ENCODE measurements at places on chromosomes 16 and 17.
A peak's percentile ranks its signal among the peaks of the same experiment; 100 is the strongest.

- no peak for DNase-seq
These were observed 5.6 kb upstream of the SYNRG start for GRCh38 chr17:37614823-37615222.

DNA sequence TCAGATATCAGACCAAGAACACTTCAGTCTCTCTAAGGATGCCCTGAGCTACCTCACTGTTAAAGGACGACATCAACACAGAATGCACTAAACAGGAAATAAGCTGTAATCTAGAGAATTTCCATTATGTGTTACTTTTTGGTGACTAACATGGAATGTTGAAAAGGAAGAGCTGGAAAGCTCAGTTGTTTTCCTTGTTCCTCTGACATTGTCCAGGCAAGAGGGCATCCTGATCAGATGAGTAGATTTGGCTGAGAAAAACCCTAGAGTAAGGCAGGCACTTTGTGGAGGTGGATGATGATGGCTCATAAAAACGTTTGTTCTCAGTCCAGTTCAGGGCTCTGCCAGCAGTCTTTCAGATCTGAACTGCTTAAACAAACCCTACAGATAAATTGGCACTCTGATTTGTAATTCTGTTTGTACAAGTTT, 34.0 kb downstream of the DGKE start:
- peak; percentile 49 for DNase-seq

- DNase-seq, result no peak
These were observed 8.2 kb upstream of the CBX8 start for GRCh38 chr17:79804856-79805696.

GRCh38 chr17:78960928-78961327, 18.8 kb downstream of the LGALS3BP start:
- no peak for DNase-seq

GRCh38 chr17:32601866-32602265, 115.1 kb downstream of the CDK5R1 start:
- DNase-seq, result no peak

DNA sequence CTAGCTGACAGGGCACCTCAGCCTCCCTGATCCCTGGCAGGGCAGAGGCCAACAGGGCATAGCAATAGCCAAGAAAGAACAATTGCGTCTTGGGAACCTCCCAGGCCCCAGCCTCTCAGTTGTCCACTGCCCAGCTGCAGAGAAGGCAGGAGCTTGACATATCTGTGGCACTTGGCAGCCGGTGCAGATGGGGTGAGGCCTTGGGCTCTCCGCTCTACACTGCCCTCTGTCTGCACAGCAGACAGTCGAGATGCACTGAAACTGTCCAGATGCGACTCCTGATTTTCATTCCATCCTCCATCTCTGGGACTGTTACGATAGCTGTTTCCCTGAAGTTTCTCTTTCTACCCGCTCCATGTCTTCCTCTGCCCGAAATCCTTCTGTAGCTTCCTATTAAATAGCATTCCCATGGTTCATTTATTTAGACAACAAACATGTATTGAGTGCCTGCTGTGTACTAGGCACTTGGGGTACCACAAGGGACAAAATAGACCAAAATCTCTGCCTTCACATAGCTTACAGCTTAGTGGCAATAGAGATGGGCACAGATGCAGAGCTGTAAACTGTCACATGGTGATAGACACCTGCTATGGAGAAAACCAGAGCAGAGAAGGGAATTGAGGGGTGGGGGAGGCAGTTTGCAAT, 3.3 kb downstream of the POLR3E start:
- peak; percentile 52 for DNase-seq

GRCh38 chr17:10984220-10984619, 146.3 kb upstream of the PIRT start:
- no peak for DNase-seq

DNA sequence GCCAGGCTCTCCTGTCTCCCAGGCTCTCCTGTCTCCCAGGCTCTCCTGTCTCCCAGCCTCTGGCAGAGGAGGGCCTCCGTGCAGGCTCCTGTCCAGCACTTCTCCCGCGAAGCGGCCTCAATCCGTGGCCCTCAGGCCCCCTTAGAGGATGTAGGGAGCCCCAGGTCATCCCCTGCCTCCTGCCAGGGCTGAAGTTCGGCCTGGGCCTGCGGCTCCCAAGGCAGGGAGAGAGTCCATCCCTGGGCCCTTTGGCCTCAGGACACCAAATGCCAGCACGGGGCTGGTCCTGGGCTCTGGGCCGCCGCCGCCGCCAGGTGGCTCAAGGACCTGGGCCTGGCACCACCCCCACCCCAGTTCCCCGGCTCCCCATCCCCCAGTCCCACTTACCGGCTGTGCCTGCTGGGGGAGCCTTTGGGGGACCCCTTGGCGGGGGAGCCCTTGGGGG, 370 bp downstream of the EVPL start:
- DNase-seq, result no peak

GRCh38 chr17:35238821-35239220, 4.1 kb upstream of the SLFN5 start:
- peak; percentile 68 for DNase-seq

- DNase-seq, result no peak
These were observed at the start of gene JPH3 for GRCh38 chr16:87602001-87602775. Gene JPH3, plus strand, starts transcription at chr16:87602508. Its CDS starts 639 bp downstream, at chr16:87603147.

DNA sequence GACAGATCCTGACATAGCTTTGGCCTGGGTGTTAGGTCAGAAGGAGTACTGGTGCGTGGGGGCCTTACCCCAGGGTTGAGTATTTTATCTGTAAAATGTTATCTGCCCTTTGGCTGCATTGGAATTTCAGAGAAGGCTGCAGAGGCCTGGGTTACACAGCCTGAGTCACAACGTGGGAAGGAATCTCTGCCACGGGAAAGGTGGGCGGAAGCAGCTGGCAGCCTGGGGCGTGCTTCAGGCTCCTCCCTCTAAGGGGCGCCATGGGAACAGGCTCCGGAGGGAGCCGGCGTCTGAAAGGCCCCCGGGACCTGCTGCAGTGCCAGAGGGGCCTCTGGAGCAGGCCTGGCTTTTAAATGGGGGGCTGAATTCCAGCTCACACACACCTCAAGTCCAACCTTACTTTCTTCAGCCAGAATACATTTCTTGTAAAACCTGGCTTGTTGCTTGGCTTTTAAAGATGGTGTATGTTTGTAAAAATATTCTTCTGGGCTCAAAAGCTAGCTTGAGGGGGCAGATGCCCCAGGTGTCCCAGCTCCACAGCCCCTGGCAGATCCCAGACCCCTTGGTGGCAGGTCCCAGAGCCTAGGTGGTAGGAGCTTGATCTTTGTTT, 142.2 kb downstream of the RAB11FIP4 start:
- peak; percentile 89 for DNase-seq

DNA sequence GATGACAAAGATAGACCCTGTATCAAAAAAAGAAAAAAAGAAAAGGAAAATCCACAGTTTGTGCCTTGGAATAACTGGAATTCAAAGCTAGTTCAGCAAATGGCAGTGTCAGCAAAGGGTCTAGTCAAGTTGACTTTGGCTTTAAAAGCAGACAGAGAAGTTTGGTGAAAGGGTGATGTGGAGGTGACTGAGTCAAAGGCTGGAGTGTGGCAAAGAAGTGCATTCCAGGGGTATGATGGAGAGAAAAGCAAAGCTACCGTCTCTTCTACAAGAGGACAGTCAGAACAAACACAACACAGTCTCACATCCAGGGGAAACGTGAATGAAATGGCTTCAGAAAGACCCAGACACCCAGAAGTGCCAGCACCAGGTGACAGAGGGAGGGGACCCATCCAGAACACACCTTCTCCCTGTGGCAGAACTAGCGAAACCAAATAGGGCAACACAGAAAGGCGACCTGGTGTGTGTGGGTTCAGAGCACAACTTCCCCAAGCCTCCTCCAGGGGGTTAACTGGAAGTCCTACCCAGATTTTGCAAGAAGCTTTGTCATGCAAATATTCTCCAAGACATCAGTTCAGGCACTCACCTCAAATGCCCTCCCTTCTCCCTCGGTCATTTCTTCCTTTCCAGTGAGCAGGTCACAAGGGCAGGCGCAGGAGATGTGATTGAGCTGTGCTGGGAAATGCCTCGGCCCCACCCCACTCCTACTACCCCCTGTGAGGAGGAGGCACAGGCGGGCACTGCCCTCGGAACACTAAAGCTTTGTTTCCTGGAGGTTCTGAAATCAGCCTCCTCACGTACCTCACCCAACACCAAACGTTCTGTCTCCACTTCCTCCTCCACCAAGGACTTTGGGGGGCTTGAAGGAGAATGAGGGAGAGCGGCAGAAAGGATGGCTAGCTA, 481.9 kb downstream of the SOX9 start:
- DNase-seq, result peak; percentile 97

DNA sequence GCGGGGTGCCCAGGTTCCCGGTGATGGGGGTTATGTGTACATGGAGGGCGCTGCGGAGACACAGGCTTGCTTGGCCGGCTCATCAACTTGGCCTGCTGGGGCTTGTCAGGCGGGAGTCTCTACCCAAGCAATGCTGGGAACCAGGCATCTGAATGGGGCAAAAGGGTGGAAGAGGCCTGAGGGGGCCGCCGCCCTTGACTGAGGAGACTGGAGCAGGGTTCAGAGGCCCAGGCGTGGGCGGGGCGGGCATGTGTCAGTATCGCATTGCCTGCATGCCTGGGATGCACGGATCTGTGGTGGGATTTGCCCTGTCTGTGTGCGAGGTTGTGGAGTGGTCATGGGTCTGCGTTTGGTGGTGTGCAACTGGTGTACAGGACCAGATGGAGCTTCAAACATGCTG, 21.1 kb downstream of the ARHGAP23 start:
- no peak for DNase-seq

DNA sequence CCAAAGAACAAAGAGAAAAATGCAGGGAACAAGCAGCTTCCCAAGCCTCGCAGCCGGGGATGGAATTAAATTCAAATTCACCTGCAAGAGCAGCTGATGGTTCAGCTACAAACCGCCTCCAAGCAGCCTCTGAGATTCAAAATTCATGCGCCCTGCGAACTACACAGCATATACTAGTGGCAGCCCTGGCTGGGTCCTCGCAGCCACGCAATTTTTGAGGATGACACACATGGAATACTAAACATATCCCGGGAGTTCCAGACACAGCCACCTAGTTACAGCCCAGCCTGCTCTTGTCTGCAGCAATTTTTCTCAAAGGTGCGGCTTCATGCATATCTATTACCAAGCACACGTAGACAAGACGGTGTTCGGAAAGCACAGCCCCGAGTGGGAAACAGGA, 35.9 kb upstream of the KIFC3 start:
- DNase-seq, result no peak

DNA sequence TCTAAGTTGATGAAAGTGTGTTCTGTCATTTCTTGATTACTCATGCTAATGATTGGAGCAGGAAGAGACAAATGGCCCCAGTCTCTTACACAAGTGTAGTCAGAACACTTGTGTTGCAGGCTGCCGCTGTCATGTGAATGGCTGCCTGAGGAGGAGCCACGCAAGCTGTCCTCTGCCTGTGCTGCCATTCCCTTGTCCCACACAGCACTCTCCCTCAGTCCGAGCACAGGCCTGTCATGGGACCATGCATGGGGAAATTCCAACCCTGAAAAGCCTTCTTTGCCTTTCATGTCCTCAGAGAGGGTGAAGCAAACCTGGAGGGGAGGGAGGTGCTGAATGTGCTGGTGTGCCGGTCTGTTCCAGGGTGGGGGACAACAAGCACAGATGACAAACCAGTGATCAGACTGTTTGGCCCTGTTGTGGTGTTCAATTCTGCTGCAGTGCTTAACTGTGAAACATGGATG, 109.4 kb downstream of the MRTFB start:
- DNase-seq, result no peak

GRCh38 chr16:87465306-87465705, 27.5 kb downstream of the ZCCHC14 start:
- peak; percentile 93 for DNase-seq

GRCh38 chr17:27746881-27747280, 53.4 kb downstream of the NOS2 start:
- no peak for DNase-seq

GRCh38 chr16:29700253-29700987, 21.4 kb downstream of the QPRT start:
- peak; percentile 77 for DNase-seq

DNA sequence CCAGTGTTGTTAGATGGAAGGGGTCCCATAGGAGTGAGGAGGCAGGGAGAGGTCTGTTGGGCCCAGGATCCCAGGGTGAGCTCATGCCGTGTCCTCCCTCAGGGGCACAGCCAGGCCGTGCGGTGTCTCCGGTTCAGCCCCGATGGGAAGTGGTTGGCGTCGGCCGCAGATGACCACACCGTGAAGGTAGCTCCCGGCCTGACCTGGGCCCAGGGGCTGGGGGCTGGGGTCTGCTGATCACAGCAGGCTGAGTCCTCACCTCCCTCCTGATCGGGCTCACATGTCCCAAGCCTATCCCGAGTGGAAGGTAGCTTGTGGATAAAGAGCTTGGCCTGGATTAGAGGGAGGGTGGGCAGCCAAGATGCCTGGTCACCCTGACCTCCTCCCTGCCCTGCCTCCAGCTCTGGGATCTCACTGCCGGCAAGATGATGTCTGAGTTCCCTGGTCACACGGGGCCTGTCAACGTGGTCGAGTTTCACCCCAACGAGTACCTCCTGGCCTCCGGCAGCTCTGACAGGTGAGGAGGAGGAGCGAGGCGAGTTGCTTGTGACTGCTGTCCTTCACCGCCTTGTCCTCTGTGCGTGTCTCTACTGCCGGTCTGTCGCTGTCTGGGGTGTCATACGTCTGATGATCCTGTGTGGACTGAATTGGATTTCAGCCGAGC, 16.1 kb downstream of the KATNB1 start:
- DNase-seq, result no peak

DNA sequence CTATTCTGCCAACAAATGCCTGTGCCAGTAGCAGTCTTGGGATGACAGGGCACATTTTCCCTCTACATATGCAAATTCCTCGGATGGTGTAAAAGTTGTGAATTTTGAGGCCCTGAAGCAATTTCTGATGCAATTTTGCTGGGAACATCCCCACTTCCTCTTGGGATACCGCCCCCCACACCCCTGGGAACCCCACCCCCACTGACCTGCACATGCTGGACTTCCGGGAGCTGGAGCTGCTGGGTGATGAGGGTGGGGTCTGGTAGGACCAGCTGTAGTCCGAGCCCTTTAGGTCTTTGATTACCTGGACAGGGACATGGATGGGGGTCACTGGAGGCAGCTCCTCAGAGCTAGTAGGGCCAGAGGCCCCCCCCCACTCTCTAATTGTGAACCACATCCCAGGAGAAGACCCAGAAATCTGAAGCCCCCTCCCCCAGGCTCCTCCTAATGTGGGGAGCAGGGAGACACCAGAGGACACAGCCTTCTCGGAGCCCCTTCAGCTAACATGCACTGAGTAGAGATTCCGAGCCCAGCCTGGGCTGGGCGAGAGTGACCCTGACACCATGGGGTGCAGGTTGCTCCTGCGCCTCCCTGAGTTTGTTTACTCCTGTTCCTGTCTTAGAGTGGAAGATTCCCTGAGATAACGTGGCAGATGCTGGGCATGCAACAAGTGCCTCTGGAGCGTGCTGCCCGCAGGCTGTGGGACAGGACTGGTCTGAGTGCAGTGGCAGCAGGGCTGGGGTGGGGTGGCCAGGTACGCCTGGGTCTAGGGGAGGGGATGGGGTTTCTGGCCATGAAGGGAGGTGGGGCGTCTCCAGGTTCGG, 9.0 kb downstream of the MTSS2 start:
- no peak for DNase-seq

- DNase-seq, result no peak
These were observed 1.6 kb downstream of the MLX start for GRCh38 chr17:42568341-42569111.

- no peak for DNase-seq
These were observed 1.2 kb downstream of the MYH11 start for GRCh38 chr16:15855704-15856003.
